ENCODE measurements at places on chromosomes 5 and 9.

- DNase-seq = no peak
Observed at GRCh38 chr9:69981686-69982445, 61.8 kb upstream of the MAMDC2 start.

DNA sequence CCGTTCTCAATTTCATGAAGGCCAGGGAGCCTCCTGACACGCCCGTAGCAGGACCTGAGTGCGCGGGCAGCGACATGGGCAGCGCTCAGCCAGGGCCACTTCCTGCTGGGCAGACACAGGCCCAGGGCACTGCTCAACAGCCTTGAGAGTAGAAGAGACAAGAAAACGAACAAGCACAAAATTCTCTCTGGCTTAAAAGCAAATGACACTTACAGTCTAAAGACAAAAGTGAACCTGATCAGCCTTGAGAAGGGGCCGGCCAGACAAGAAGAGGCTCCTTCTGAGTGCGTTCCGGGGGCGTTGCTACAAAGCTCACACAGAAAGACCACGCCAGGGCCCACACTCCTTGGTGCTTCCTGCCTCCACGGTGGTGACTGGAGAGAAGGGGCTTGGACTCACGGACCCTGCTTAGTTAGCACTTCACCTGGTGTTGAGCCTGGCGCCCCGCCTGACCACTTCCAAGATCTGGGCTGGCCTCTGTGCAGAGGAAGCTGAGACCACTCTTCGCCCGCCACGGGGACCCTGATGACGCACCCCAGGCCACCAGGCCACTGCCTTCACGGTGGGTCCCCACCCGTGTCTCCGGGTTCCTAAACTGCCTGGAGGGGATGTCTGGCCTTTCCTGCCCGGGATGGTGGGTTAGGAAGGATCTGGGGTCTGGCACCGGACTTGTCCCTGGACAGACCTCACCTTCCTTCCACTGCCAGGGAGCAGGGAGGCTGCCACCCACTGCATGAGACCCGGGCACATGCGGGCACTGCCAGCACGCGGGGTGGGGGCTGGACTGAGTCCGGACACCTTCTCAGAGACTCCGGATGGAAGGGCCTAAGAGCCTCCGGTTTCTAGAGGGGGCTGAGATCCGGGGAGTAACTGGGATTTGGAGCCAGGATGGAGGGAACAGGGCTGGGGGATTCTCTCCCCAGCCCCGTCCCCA lies 1.3 kb downstream of the SLC12A7 start:
- DNase-seq = no peak

- no peak for DNase-seq
Observed at GRCh38 chr9:38035873-38036272, 33.2 kb downstream of the SHB start.

DNA sequence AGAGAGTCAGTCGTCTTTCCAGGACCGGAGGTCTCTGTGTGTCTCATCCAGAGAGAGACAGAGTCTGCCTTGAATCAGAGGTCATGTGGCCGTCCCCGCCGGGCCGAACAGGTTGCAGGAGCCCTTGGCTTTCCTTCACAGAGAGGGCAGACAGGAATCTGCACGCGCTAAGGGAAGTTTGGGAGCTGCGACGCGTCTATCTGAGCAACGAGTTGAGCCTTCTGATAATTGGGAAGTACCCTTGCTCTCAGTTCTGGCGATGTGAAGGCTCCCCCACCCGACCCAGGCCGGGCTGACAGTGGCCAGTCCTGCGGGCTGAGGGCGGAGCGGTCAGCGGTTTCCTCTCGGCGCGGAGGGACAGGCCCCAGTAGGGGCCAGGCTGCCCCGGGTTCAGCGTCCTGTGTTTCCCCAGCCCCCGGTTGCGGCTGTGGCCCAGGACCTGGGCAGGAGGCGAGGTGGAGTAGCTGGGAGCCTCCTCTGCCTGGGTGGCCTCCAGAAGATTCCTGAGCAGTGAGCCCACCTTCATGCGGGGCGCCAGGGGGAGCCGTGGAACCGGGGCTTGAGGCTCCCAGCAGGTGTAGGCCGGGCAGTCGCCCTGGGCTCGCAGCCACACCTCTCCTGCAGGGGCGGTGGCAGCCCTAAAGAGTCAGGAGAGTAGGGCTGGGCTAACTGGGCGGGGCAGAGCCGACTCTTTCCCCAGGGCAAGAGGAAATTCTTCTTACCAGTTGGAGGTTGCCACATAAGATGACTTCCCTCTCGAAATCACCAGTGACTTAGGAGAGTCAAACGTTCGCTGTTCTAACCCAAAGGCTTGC lies 13.9 kb downstream of the NR2F1 start:
- DNase-seq = no peak

DNA sequence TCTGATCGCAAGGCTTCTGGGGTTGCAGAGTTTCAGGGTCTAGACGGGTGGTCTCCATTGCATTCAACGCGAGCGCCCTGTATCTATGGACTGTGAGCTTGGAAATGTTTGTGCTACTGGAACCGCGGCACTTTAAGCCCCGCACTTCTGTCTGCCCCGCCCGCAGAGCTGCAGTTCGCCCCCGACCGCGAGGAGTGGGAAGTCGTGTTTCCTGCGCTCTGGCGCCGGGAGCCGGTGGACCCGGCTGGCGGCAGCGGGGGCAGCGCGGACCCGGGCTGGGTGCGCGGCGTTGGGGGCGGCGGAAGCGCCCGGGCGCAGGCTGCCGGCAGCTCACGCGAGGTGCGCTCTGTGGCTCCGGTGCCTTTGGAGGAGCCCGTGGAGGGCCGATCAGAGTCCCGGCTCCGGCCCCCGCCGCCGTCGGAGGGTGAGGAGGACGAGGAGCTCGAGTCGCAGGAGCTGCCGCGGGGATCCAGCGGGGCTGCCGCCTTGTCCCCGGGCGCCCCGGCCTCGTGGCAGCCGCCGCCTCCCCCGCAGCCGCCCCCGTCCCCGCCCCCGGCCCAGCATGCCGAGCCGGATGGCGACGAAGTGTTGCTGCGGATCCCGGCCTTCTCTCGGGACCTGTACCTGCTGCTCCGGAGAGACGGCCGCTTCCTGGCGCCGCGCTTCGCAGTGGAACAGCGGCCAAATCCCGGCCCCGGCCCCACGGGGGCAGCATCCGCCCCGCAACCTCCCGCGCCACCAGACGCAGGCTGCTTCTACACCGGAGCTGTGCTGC lies 1.0 kb downstream of the ADAMTS19 start:
- DNase-seq = no peak

GRCh38 chr5:148368299-148368698 lies 15.5 kb upstream of the FBXO38 start:
- DNase-seq = no peak

- DNase-seq = no peak
Observed at GRCh38 chr5:171657473-171657872, 128.1 kb upstream of the SMIM23 start.

- DNase-seq = no peak
Observed at GRCh38 chr5:143401227-143402016, 2.1 kb downstream of the NR3C1 start.

- peak; percentile 83 for DNase-seq
Observed at GRCh38 chr5:173238312-173239232, 3.6 kb upstream of the NKX2-5 start.

GRCh38 chr5:137401946-137402345 lies 97.2 kb downstream of the SPOCK1 start:
- DNase-seq = no peak

DNA sequence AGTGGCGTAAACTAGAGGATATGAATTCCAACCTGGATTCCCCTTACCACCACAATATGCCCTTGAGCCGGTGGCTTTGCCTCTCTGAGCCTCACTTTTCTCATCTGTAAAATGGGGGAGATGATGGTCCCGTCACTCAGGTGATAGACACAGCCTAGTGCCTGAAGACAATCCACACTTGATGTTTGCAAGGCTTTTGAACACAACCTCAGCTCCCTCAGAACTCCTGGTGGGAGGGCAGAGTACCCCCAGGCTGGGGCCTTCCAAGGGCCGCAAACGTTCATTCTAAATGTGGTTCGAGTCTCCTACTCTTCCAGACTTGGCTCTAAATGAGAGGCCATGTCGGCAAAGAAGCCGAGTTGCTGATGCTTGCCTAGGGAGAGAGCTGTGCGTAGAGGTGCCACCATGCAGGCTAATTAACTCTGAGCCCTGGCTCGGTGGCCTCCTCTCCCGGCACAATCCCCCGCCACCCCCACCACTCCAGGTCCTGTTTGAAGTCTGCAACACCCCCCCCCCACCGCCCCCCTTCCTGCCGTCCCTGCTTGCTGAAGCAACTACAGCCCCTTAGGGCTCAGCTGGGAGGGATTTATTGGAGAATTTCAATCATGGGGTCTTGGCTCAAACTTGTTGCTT lies 97.7 kb upstream of the LMX1B start:
- DNase-seq = no peak

- DNase-seq = no peak
Observed at GRCh38 chr9:121185178-121185745, 16.4 kb downstream of the RAB14 start.

GRCh38 chr9:70656281-70656680 lies 241.8 kb upstream of the KLF9 start:
- DNase-seq = no peak

DNA sequence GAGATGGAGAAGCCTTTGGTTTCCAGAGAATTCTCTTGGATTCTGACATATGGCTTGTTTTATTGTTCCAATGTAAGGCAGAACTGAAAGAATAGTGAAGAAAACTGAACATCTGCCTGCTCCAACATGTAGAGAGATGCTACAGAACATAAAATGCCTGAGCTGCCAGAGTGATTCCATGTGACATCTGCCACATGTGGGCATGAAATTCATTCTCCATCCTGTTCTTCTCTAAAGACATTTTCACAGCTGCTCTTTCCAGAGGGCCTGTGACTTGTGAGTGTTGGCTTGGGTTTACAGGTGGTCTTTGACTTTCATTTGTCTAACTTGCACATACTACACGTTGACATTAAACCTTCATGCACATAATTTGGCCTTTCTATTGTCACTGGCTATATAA lies 33.7 kb upstream of the TXN start:
- DNase-seq = no peak

DNA sequence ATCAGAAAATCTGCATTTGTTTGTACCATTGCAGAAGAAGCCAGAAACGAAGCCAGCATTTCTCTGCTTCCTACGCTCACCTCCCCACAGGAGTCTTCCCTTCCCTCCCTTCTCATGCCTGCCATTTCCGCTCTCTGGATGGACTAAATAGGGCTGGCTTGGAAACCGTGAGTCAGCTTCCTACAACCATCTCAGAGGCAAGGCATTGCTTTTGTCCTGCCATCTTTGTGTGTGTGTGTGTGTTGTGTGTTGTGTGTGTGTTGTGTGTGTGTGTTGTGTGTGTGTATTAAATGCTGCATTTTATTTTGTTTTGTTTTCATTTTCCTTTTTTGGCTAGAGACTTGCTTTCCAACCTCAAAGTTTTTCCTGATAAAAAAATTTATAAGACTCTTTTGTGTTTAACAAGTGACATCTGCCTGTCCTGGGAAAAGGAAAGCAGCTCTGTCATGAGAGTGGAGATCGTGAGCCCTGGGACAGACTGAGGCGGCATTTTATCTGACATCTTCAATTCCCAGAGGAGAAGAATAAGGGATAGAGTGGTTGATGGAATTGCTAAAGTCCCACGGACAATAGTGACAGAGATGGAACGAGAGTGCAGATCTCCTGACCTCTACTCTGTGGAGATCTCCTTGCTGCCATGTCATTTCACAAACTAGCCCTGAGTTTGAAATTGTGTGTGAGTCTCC lies 7.5 kb upstream of the EGFLAM start:
- no peak for DNase-seq

GRCh38 chr5:164608507-164608906 lies 1103.1 kb downstream of the MAT2B start:
- DNase-seq = no peak

- DNase-seq = no peak
Observed at GRCh38 chr5:11801061-11801460, 103.2 kb downstream of the CTNND2 start.

GRCh38 chr5:16539169-16539666 lies 73.6 kb upstream of the ZNF622 start:
- DNase-seq = no peak

DNA sequence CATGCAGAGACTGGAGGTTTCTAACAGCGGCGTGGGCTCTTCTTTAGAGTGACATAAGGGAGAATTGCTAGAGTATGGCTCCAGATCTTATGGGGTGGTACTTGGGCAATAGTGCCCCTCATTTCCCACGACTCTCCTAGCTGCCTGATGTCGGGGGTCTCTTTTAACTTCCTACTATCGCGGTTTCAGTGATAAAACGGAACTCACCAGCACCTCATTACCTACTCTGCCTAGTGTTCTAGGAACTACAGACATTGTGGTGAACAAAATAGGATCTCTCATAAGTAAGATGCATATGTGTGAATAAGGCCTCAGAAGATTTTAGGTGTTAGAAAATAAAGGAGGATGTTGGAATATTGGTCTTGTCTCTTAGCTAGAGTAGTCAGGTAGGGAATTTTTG lies 1.1 kb downstream of the ICE1 start:
- DNase-seq = no peak

GRCh38 chr9:2403701-2404100 lies 217.9 kb upstream of the VLDLR start:
- no peak for DNase-seq

GRCh38 chr9:110900456-110900855 lies 137.8 kb downstream of the LPAR1 start:
- DNase-seq = no peak

GRCh38 chr9:123552530-123552929 lies 196.5 kb downstream of the CRB2 start:
- no peak for DNase-seq

GRCh38 chr9:8864545-8864896 lies 1064.9 kb upstream of the DMAC1 start:
- no peak for DNase-seq

DNA sequence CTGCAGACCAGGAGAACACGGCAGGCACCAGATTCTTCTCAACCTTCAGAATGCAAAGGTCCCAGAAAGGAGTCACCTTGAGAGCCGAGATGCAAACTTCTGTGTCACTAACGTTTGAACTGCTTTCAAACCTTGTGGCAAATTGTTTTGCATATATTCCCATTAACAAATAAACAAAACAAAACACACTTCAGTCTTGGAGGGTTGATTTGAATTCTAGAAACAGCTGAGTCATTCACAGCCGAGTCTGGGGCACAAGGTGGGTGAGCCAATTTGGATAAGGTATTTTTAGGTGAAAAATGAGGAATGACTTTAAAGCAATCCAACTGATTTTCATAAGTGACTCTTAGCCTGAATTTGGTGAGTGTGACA lies 38.8 kb upstream of the ANKRD33B start:
- DNase-seq = no peak

DNA sequence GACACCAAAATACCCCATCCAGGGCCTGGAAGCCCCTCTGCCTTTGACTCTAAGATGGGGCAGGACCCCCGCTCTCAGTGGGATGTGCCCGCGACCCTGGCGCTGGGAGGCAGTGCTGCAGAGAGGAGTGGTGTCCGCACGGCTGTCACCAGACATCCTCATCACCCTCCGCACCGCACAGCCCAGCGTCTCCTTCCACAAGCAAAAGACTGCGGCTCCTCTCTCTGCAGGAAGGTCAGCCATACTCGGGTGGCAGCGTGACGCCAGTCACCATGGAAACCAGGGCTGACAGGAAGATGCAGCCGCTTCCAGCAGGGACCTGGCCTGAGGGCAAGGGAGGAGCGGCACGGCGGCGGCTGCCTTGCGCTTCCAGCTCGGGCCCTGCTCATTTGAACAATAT lies 17.1 kb upstream of the SLC6A3 start:
- DNase-seq = no peak

DNA sequence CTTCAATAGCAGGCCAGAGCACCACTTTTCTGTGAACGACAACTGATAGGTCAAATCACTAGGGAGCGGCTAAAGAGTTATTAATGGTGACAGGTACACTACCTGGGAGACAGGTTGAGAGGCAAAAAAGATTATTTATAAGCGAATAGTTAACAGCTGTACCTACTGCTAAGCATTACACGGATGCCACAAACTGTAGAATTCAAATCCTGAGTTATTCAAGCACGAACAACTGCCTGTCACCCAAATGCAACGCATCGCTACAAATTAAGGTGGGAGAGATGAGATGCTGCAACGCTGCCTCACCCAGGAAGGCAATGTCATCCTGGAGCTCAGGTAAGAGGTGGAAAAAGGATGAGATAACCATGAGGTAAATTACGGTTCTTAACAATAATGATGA lies 342.9 kb downstream of the BNC2 start:
- no peak for DNase-seq

Measured in osteocyte (in vitro differentiated cells).